D341Med (cell line): ENCODE measurements at places on chromosomes 4 and X.

GRCh38 chr4:117063961-117064696, 21.2 kb downstream of the TRAM1L1 start:
- no peak for DNase-seq

DNA sequence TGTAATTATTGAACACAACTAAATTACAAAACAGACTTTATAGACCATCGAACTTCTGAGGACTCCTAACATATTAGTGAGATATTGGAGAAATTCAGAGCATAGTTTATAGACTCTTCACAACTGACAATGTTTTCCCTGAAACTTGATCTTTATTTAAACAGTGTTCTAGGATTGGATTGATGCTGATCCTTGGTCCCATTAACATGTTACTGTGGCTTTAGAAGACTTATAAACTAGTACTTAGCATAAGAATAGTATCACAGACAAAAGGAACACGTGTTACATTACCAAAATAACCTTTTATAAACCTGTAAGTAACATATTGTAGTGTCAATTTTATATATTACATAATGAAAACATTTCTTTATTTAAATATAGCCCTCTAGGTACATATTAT, 689.6 kb downstream of the CCSER1 start:
- DNase-seq: no peak

GRCh38 chrX:103376118-103376978, at the start of gene BEX3:
BEX3 (plus strand) TSS chrX:103376538; CDS start chrX:103377522, 984 bp downstream.
- peak; percentile 82 for DNase-seq

DNA sequence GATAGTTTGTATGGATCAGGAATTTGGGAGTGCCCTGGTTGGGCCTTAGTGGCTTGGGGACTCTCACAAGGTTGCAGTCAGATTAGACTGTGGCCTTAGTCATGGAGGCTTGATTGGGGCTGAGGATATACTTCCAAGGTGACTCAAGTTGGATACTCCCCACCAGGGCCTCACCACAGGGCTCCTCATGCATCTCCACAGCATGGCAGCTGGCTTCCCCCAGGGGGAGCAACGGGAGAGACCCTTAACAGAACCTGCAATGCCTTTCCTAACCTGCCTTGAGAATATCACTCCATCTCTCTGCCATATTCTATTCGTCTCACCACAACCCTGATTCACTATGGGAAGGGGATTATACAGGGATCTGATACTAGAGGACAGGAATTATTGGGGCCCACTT, 161.9 kb downstream of the RELL1 start:
- no peak for DNase-seq

- DNase-seq: peak; percentile 43
These were observed 156.1 kb downstream of the STPG2 start for GRCh38 chr4:97987019-97987648.

DNA sequence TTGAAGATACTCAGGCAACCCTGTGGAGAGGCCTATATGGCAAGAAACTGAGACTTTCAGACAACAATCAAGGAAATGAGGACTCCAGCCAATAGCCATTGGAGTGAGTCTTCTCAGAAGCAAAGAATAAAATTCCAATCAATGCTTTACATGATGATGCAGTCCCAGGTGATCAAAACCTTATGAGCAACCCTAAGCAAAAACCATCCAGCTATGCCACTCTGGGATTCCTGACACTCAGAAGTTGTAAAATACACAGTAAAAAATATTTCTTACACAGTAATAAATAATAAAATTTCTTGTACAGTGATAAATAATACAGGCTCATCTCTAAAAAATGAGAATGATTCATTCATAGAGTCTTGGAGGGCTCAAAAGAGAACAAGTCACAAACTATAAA, 150.6 kb downstream of the IL15 start:
- DNase-seq: no peak

DNA sequence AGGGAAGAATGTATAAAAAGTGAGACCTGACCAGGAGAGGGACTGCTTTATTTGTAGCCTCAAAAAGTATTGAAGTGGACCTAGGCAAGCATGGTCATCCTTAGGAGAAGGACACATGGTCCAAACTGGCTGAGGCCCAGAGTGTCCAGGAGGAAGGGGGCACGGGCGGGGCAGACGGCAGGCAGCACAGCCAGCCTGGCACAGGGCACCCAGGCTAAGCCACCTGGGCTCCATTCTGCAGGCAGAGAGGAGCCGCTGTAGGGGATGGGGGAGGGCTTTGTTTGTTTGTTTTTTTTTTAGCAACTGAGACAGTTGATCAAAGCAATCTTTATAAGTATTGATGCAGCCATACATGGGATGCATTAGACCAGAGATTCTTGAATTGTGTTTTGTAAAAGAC, 188.6 kb downstream of the PRDM5 start:
- DNase-seq: peak; percentile 28

GRCh38 chr4:23245203-23245832, 552.6 kb downstream of the GBA3 start:
- DNase-seq: no peak

- DNase-seq: no peak
These were observed 63.8 kb upstream of the FAM120C start for GRCh38 chrX:54246866-54247265.

- DNase-seq: no peak
These were observed 219.8 kb downstream of the ZNF674 start for GRCh38 chrX:46325312-46325877.

- no peak for DNase-seq
These were observed 477.1 kb upstream of the TENM3 start for GRCh38 chr4:181766061-181766548.

DNA sequence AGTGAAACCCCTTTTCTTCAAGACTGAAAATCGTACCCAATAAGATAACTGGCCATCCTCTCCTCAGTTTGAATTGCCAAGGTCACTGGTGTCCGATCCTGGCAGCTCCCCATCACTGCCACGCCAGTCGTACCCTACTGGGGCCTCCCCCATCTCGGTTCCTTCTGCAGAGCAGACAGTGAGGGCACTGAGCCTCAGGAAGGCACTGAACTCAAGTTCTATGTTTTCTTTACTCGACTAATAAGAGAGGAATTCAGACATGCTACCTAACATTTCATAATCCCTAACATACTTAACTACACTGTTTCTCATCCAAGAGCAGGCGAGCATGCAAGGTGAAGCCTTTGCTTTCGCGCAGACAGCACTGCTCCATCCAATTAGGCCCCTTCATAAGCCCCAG, 23.4 kb downstream of the ZFYVE28 start:
- no peak for DNase-seq

- DNase-seq: no peak
These were observed 47.2 kb downstream of the DMP1 start for GRCh38 chr4:87697272-87697671.
